ENCODE measurements at places on chromosomes 13 and 19.

DNA sequence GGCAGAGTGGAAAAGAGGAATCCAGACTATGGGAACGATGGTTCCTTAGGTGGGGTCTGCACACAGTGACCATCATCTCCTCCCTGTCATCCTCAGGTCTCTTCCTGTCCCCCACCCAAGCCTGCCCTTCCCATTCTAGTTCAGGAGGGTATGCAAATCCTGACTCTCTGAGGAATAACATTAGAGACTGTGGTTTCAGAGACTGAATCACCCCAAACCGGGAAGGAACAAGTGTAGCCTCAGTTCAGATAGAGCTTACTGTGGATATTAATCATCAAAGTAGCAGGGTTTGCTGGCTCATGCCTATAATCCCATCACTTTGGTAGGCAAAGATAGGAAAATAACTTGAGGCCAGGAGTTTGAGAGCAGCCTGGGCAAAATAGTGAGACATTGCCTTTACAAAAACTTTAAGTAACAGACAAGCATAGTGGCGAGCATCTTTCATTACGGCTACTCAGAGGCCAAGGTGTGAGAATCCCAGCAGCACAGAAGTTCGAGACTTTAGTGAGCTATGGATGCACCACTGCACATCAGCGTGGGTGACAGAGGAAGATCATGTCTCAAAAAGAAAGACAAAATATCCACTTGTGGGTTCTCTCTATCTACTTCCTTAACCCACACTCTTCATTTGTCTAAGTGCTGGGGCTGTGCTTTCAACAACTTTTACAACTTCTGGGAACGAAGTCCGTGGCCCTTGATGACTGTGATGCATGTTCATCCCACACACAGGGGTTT lies 19.3 kb upstream of the LGALS13 start:
- no peak for DNase-seq

DNA sequence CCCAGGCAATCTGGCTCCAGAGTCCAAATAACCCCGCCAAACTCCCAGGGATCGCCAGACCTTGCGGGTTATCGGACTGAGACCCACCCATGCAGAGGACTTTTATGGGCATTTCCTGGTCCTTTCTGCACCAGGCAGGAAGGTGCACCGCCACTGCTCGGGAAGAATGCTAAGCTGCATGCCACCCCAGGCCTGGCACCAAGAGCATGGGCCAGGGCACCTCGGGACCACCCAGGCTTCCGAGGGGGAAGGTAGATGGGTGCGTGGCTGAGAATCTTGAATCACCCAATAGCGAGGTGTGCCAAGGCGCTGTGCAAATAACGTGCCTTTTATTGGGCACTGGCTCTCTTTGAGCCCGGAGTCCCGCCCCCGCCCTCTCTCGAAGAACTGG lies 422 bp upstream of the ZNF575 start:
- no peak for DNase-seq

- DNase-seq, result no peak
Measured at GRCh38 chr13:93857126-93857525, 622.4 kb downstream of the DCT start.

GRCh38 chr13:36882829-36883390 lies 37.1 kb downstream of the SMAD9 start:
- no peak for DNase-seq

DNA sequence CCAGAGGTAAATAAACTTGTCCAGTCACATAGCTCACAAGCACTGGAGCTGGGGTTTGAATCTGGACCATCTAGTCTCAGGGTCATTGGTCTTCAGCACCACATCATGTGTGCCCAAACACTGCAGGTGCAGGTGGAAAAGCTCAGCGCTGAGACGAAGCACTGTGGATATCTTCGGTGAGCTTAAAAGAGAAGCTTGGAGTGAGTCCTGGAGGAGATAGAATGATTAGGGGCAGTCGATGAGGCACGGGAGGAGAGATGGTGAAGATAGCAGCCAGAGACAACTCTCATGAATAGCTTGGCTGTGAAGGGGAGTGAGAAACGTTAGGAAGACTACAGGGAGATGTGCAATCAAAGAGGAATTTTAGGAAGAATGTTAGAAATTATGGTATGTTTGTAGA lies 389.3 kb downstream of the FGF9 start:
- DNase-seq, result no peak

DNA sequence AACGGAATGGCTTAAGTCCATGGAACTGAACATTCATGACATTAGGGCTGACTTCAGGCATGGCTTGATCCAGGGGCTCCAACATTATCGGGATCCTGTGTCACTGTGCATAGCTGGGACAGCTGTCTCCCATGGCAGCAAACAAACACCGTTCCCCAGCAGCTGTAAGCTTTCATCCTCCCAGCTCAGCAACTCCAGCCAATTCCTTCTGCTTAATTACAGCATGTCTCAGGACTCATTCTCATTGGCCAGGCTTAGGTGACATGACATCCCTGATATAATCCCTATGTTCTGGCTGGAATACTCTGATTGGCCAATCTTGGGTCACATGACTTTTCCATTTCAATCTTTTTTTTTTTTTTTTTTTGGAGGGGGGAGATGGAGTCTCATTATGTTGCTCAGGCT lies 10.9 kb upstream of the TLE5 start:
- no peak for DNase-seq

- DNase-seq, result no peak
Measured at GRCh38 chr13:46401432-46401831, 14.4 kb upstream of the RUBCNL start.

GRCh38 chr19:51258165-51259160 lies 7.6 kb downstream of the SIGLECL1 start:
- no peak for DNase-seq

GRCh38 chr19:18972301-18972811 lies 31.3 kb upstream of the HOMER3 start:
- no peak for DNase-seq

GRCh38 chr13:65133094-65133493 lies 2097.0 kb downstream of the PCDH9 start:
- DNase-seq, result no peak

DNA sequence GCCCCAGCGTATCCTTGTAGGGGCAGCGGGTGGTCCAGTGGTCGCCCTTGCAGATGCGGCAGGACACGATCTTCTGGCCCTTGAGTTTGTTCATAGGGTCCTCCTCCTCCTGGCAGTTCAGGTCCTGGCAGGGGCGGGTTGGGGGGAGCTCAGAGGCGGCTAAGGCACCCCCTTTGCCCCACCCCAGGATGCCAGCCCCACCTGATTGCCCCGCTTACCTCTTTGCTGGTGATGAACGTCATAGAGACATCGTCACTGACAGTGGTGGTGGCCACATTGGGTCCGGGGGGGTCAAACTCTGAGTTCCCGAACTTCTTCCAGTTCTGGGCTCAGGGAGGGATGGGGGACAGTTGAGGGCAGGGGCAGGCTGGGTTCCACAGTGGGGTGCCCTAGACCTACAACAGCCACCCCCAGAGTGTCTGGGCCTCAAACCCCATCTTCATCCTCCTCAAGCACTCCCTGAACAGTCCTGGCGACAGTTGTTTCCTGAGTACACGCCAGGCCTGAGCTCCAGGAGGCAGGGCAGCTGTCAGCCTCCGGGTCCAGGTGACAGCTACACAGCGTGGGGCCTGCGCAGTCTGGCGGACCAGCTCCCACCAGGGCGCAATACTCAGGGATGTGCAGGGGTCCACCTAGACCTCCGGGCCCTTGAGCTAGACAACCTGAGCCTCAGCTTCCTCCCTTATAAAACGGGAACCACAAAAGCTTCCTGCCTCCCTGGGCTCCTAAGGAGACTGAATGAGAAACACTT lies 2.7 kb downstream of the EIF3G start:
- no peak for DNase-seq

GRCh38 chr19:23343434-23344010 lies 51.7 kb downstream of the ZNF91 start:
- no peak for DNase-seq

DNA sequence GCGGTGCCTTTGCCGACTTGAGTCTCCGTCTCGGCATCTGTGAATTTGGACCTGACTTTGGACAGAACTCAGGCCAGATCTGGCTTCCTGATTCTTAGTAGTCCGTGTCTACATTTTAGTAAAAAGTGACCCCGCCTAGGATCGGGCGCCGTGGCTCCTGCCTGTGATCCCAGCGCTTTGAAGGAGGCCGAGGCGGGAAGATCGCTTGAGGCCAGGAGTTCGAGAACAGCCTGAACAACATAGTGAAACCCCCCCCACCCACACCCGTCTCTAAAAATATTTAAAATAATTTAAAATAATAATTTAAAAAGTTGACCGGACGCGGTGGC lies 849 bp upstream of the TCF3 start:
- DNase-seq, result no peak

DNA sequence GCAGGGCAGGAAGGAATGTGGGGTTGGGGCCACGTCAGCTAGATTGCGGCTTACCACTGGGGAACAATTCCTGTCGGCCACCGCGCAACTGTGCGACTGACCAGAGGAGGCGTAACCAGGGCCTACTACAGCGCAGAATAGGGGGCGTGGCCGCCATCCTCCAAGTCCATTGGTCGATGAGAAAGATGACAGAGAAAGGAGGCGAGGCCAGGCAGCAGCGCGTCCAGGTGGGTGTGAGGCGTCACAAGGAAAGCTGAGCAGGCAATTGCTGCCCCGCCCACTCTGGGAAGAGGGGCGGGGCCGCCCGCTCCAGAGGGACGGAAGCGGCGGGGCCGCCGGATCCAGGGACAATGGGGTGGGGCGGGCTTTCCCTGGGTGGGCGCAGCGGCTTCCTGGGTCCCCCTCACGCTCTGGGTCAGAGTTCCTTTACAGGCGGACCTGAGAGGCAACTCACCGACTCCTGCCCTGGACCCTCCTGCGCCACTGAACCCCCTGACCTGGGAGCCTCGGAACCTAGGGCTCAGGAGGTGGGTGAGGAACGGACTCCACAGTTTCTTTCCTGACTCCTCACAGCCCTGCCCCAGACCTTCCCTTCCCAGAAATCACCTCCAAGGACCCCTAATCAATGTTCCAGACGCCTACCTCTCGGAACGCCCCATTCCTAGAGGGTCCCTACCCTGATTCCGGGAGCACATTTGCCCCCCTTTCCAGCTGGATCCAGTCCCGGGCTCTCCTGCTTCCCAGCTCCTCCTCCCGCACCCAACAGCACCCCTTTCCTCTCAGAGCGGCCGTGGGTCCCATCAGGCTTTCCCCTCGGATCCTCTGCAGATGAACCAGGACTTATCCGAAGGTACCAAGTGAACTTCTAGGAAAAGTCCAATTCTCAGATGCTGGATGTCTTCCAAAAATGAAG lies 101.5 kb upstream of the ZNF492 start:
- DNase-seq, result no peak

DNA sequence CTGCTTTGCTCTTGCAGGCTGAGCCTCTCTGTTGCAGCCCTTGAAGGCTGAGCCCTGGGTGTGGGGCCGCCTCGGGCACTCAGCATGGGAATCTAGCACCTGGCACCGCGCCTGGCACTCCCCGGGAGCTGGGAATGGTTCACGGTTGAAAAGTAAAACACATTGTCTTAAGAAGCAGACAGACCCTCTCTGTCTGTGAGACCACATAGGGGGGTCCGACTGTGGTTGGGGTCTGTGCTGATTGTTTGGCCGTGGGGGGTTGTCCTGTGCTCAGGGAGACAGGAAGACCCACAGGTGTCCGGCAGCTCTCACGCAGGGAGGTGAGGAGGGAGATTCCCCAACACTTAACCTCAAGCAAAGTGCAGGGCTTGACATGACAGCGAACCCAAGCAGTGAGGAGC lies 64.8 kb downstream of the SOX1 start:
- no peak for DNase-seq

DNA sequence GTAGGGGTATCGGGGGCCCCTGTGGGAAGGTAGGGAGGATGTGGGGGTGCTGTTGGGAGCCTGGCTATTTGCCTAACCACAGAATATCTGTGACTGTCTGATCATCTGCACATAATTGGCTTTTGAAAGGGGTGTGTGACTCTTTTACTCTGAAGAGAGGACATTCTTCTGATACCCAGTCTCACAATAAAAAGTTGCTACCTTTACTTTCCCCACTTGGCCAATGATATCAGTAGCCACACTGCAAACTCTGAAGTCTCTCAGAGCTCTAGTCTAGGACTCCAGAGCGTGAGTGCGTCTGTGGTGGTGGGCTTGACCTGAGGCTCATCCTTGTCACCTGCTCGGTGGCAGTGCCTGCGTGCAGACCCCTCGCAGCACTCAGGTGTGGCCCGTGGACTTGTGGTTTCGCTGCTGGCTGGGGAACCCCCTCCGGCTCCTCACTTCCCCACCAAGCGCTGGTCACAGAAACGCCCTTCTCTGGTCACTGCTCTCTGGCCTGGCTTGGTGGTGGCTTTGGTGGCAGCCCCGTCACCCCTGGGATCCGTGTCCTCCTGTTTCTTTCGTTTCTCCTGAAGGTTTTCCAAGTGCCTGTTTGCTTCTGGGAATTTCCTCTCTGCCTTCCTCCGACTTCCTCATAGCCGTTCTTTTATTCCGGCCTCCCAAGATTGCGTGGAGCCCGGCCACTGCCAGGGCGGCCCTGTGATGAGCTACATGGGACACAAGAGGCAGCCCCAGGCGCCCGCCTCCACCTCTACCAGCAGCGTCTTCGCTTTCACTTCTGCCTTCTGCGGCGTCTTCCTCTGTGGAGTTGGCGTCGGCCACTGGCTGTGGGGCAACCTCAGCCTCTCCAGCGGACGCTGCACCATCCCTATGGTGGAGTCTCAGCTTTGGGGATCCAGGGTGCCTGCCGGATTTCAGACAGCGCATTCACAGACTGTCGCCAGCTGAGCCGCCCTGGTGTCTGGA lies 78.0 kb downstream of the ATP11A start:
- DNase-seq, result no peak

Data from stimulated activated CD4-positive, alpha-beta T cell treated with anti-CD3 and anti-CD28 coated beads, TNF-alpha, amount 100 ng/mL, for 1 hour (primary cell).